ENCODE measurements at places on chromosomes 5 and 9.

GRCh38 chr9:92151691-92152393 is 36.6 kb upstream of the SPTLC1 start:
- no peak for DNase-seq

DNA sequence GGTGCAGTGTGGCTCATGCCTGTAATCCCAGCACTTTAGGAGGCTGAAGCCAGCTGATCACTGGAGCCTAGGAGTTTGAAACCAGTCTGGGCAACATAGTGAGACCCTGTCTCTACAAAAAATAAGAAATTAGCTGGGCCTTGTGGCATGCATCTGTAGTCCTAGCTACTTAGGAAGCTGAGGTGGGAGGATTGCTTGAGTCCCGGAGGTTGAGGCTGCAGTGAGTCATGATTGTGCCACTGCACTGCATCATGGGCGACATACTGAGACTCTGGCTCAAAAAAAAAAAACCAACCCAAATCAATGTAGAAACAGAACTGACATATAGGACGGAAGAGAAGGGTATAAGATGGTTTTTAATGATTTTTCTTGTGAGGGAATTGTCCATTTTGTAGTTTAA is 27.7 kb downstream of the G3BP1 start:
- DNase-seq, result no peak

DNA sequence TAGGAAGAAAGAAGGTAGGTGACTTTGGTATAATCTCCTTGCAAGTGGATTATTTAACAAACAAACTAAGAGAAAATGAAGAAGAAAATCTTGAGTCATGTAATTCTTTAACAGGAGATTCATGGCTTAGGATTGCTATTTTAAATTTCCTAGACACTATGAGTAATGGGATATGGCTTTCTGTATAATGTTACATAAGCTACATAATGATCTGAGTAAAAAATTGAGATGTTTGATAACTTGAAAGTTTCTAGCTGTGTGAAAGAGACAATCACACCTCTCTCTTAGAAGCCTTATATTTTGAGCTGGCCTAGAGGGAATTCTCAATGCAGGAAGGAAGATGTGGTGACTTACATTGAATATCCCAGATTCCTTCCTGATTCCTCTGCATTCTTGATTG is 92.5 kb downstream of the CDH9 start:
- no peak for DNase-seq

- no peak for DNase-seq
These were observed 15.4 kb downstream of the LMAN2 start for GRCh38 chr5:177336112-177336511.

DNA sequence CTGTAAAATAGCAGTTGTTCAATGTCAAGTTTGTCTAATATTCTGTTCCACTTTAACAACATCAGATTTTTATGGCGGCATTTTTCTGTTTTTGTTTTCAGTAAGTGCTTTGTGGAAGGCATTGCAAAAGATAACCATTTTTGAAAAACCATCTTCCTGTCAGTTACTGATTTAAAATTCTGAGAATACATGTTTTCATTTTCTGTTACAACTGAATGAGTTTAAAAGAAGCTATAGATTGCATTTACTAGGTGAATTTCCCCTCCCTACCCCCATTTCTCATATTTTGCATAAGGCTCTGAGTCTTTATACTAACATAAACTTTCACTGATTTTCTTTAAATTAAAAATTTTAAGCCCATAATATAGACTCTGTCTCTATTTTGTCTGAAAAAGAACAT is 4.6 kb upstream of the ERAP2 start:
- DNase-seq, result no peak

- no peak for DNase-seq
These were observed 607.1 kb downstream of the TLE1 start for GRCh38 chr9:81082221-81082620.
